ENCODE measurements at places on chromosomes 7 and 10.

GRCh38 chr10:89476150-89476549 lies 59.2 kb downstream of the SLC16A12 start:
- DNase-seq = no peak

DNA sequence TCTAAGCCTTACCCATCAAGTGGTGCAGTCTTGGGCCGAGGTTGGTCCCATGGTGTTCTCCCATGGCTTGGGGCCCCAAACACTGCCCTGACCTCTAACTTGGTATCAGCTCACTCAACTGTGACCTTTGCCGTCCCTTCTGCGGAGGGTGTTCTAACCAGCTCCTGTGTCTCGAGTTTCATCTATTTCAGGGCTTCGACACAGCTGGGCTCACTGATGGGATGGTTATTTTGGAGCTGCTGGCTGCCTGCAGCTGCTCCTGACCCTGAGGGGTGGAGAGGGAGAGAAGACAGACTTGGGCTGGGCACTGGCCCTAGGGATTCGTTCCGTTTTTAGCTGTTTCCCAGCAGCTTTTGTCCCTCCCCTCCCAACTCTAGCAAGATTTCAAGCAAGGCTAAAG lies 86.9 kb downstream of the NEURL1 start:
- DNase-seq = no peak

DNA sequence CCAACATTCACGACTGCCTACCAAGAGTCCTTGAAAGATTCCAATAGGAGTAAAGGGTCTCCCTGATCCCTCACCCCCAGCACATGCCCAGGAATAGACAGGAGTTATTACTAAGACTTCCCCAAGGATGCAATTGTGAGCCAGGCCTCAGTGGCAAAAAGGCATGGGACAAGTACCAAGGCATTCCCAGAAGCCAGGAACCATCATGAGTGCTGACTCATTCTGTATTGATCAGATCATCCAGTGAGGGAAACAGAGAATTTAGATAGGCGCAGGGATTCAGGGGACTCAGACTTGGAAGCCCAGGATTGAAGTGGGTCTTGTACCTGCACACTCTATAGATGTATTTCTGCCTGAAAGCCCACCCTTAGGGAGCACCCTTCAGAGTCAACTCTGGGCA lies 21.2 kb downstream of the MBL2 start:
- DNase-seq = no peak

GRCh38 chr7:45211958-45212357 lies 54.4 kb downstream of the RAMP3 start:
- no peak for DNase-seq

- DNase-seq = no peak
Observed at GRCh38 chr10:123783296-123783695, 108.3 kb downstream of the CPXM2 start.

DNA sequence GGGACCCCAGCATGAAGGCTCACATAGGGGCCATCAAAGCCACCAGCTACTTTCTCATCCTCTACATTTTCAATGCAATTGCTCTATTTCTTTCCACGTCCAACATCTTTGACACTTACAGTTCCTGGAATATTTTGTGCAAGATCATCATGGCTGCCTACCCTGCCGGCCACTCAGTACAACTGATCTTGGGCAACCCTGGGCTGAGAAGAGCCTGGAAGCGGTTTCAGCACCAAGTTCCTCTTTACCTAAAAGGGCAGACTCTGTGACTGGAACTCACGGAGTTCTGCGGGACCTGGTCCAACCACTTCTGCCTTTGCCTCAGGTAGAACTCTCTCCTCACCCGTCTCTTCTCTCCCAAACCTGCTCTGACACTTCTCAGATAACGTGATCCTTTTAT lies 945 bp downstream of the TAS2R40 start:
- DNase-seq = no peak

DNA sequence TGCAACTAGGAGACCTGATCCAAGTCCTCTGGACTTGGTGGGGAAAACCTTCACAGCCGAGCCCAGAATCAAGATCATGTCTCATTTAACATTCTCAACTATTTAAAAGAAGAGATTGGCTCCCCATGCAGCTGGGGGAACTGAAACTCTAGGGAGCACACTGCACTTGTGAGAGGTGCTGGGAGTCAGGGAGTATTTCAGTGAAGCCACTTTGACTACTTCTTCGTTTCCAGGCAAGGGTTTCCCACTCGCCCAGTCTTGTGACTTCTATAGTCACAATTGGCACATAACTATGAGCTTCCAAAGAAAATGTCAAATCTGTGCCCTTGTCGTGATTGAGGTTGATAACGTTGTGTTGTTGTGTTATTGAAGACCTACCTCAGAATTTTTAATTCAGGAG lies 62.9 kb downstream of the AKR1B1 start:
- no peak for DNase-seq

GRCh38 chr10:82558014-82558607 lies 683.1 kb downstream of the NRG3 start:
- DNase-seq = no peak

GRCh38 chr10:119253433-119254174 lies 46.2 kb downstream of the GRK5 start:
- DNase-seq = peak; percentile 63

GRCh38 chr10:126080291-126080825 lies 184.0 kb downstream of the FANK1 start:
- no peak for DNase-seq
